ENCODE measurements at places on chromosomes 5 and 9.

GRCh38 chr9:131031005-131031641 lies 22.1 kb downstream of the LAMC3 start:
- no peak for DNase-seq

DNA sequence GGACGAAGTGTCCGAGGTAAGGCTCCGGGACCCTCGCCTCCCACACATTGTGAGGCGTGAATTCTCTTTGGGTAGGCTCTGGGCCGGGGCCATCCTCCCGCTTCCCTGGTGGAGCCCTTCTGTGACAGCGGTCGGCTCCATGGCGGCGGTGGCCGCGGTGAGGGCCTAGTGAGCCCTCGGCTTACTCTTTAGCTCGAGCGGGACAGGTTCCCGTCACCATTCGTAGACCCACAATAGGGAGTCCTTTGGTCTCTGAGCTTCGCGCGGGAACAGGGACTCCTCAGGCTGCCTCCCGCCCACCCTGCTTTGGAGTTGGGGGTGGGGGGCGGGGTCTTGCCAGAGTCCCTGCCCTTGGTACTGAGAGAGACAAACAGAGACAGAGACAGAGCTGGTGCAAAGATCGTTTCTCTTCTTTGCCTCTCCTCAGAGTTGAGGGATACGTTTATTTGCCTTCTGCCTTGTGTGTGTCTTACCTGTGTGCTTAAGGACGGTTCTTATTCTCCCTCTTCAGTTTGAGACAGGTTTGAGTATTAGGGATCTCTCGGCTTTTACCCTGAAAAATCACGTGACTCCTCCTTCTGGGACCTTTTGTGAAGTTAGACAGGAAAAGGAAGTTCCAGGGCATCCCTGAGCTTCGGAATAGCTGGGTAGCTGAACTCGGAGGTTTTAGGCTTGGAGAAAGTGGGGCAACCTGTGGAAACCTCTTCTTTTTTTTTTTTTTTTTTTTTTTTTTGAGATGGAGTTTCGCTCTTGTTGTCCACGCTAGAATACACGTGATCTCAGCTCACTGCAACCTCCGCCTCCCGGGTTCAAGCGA lies 833 bp downstream of the ANKHD1 start:
- DNase-seq: peak; percentile 13

- DNase-seq: no peak
Measured at GRCh38 chr9:69308206-69308931, 16.6 kb upstream of the ENTREP1 start.

DNA sequence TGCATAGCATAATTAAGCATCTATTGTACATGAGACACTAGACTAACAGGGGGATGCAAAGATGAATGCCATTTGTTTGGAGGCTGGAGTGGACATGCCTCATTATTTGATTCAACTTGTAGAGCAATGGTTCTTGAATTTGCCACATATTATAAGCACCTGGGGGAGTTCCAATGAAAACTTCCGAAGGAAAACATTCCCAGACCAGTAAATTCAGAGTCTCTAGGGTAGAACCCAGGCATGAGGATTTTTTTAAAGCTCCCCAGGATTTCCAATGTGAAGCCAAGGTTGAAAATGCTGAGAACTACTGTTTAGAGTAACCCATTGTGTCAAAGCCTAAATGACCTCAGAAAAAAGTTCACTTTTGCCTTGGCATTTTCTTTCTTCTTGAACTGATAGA lies 93.9 kb upstream of the ITGA1 start:
- DNase-seq: no peak

GRCh38 chr5:14436801-14437542 lies 144.6 kb upstream of the OTULINL start:
- no peak for DNase-seq

GRCh38 chr5:27172693-27173092 lies 134.3 kb upstream of the CDH9 start:
- no peak for DNase-seq

- DNase-seq: no peak
Measured at GRCh38 chr9:136659861-136660784, 2.6 kb upstream of the EGFL7 start.

DNA sequence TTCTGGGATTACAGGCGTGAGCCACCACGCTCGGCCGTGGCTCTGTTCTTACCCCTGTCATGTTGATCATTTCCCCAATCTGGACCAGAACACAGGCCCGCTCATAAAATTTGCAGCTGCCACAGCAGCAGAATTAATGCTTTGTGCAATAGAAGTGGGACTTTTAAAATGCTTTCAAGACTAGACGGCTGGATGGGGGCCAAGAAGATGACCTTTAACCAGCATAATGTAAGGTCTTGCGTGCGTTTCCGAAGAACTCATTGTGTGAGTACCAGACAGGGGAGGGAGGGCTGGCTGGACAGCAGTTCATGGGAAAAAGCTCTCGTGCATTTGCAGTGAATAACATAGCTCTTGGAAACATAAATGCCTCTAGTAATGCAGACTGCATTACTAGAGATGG lies 3.5 kb upstream of the WDR38 start:
- DNase-seq: no peak

- peak; percentile 52 for DNase-seq
Measured at GRCh38 chr5:151123897-151124751, 33.5 kb downstream of the ANXA6 start.

GRCh38 chr9:135181336-135181735 lies 93.9 kb downstream of the OLFM1 start:
- no peak for DNase-seq

GRCh38 chr9:89252651-89253267 lies 58.2 kb upstream of the CKS2 start:
- no peak for DNase-seq

- DNase-seq: no peak
Measured at GRCh38 chr9:33142535-33142934, 24.6 kb downstream of the B4GALT1 start.
